ENCODE measurements at places on chromosomes 1 and 21.

DNA sequence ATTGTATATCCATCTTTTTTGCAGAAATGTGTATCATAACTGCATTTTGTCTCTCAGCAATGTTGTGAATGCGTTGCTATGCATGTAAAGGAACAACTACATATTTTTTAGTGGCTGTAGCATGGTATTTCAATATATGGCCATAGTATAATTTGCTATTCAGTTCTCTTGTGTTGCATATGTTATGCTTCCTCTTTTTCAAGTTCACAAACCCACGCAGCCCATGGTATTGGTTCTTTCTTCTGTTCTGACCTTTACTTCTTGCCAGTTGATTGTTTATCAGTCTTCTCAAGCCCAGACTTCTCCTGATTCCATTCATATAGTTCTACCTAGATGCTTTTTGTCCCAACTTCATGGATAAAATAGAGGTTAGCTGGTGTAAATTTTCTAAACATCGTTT lies 6.1 kb downstream of the SLC22A15 start:
- no peak for DNase-seq

DNA sequence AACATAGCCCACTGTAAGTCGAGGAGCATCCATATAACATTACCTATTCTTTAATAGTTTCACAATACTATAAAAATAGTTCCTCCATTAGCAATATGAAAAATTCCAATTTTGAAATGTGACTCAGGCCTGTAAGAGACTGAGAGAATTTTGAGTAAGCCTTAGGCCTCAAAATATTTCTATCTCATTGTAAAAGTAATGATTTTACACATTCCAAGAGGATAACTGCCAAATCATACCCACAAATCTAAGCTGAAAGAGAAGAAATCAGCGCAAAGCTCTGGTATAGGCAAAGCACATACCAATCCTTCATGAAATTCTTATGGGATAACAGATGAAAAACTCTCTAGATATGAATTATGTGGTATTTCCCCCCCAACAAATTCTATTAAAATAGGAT lies 144.1 kb downstream of the CDC42BPA start:
- DNase-seq = no peak

DNA sequence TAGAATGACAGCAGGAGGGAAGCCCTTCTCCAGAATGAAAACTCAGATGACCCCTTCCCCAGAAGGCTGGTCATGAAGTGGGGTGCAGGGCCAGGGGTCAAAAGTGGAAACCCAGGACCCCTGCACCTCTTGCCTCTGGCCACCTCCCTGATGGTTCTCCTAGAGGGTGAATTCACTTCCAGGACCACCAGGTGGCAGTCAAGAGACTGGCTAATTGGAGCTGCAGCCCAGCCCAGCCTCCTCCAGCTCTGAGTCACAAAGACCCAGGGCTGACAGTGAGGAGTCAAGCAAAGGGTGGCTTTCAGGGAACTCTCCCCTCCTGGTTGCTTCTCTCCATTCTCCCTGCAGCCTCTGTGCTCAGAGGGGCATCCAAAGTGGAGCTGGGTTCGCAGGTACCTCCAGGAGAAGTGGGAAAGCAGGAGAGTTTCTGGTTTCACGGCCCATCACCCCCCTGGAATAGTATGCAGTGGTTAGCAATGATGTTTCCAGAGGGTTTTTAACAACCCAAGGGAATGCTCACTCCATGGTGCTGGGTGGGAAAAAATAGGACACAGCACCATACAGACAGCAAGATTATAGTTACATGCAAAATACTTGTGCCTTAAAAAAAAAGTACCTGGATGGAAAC lies 6.1 kb upstream of the EPHB2 start:
- peak; percentile 79 for DNase-seq

DNA sequence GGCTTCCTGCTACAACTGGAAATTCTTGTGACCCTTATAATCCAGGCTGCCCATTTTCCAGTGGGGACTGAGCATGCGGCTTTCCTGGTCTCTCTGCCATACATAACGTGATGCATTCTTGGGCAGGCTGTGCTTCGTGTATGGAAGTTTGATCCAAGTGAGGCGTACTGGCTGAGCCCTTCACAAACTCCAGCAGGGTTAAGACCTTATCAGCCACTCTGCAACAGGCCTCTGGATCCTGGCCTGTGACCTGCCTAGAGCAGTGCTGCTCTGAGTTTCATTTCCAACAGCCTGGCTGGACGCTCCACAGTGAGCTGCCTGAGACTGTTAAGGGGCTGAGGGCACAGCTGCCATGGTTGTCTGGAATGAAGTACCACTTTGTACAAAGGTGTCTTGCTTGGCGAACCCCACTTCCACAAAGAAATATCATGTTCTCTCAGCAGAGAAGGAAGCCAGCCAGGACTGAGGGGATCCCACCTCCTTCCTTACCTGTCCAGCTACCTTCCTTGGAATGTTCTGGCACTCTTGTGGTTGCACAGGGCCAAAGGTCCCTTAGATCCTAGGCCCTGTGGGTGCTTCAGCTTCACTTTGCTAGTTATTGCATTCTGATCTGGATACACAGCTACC lies 28.5 kb upstream of the XPR1 start:
- DNase-seq = no peak

GRCh38 chr1:7651203-7651602 lies 119.9 kb upstream of the VAMP3 start:
- DNase-seq = no peak

DNA sequence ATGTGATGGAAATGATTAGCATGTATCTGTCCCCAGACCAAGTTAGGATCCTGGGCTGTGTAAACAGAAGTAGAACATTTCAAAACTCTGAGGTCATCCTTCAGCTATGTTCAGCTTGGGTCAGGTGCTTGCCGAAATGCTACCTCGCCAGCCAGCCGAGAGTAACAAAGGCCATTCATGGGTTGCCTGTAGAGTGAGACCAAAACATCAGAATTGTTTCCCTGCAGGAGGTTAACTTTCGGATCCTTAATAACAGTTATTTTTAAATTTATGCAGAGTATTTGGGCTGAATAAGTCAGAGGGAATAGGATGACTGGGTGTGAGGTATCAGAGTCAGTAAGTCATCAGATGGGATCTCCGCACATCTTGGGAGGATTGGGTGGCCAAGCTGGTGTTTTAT lies 35.6 kb downstream of the SMYD2 start:
- DNase-seq = no peak

- DNase-seq = no peak
Observed at GRCh38 chr1:246383791-246384190, 123.3 kb downstream of the SMYD3 start.

DNA sequence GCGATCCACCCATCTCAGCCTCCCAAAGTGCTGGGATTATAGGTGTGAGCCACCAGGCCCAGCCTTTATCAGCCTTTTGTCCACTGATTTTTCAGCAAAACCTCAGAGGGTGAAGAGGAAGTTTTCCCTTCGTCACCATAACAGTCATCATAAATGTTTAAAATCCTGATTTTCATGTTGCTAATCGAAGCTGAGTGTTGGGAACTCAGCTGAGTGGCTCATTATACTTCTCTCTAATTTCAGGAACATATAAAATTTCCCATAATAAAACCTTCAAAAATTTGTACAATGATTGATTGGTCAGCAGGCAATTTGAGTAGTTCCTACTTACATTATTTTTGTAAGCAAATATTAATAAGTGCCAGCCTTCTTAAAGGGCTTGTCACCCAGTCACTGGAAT lies 31.8 kb upstream of the IFNGR2 start:
- DNase-seq = no peak

GRCh38 chr1:185674201-185674600 lies 60.0 kb upstream of the HMCN1 start:
- DNase-seq = no peak

- no peak for DNase-seq
Observed at GRCh38 chr1:167770127-167770526, 48.3 kb downstream of the MPZL1 start.

- no peak for DNase-seq
Observed at GRCh38 chr21:15240848-15241247, 176.0 kb upstream of the NRIP1 start.

- DNase-seq = peak; percentile 75
Observed at GRCh38 chr1:235050911-235051360, 77.7 kb downstream of the TOMM20 start.

DNA sequence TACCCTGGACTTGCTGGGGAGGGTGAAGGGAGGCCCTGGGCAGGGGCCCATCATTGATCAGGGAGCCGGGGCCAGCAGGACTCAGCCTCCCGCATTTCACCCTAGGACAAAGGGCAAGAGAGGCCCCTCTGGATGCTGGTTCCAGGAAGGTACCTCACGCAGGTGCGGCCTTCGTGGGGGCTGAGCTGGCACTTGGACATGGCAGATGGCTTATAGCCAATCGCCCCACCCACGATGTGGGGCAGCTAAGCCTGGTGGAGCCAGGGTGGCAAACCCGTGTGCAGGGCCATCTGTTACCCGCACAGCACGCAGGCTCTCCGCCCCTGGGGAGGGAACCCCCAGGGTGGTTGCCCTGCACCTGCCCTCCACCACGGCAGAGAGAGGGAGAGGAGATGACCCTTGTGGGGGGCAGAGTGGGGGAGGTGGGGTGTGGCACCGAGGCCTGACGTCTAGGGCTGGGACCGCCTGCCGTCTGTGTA lies 2.5 kb downstream of the TFF3 start:
- DNase-seq = no peak

All from SK-N-DZ (cell line).